ENCODE measurements at places on chromosomes 1 and 21. TPM values are rescaled to one million over a fixed set of nuclear protein-coding genes. Genes with fewer than 3 reads are reported as not detected.
A peak's percentile ranks its signal among the peaks of the same experiment; 100 is the strongest.

DNA sequence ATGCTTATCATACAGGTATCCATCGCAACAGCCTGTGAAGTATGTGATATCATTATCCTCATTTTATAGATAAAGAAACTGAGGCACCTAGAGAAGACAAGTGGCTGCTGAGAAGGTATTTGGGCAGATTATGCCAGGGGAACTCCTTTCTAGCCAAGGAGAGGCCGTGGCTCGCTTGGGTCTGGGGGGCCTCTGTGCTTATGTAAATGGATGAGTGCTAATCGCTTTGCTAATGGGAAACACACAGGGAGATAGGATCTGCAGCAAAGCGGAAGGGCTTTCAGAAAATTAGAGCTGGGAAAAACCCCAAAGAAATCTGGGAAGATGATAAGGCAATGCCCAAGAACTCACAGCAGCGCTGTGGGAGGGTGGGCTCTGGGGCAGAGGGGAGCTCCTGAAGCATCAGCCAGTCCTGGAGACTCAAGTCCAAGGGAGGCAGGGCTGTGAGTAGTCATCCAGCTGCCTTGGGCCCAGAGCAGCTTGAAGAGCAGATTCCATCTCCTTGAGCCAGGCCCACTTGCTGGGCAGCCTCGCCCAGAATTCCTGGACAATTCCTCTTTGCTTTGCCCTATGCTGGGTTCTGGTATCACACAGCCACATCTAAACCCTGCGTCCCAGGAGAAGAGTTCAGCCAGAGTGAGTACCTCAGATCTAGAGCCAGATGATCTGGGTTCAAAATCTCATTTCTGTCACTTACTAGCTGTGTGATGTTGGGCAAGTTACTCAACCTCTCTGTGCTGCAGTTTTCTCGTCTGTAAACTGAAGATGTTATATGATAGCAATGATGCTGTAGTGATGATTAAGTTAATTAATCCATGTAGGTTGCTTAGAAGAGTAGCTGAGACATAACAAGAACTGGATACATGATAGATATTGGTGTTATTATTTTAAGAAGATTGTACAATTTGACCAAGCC lies 36.7 kb downstream of the FOXD2 start:
- no peak overlapping the region for H3K27ac ChIP-seq
- H3K4me3 ChIP-seq = no peak overlapping the region
- no peaks in the 10 kb centered on the region for H3K4me1 ChIP-seq
- no peak for DNase-seq
- H3K36me3 ChIP-seq = no peaks in the 10 kb centered on the region

GRCh38 chr21:14917762-14918161 lies 147.0 kb downstream of the NRIP1 start:
- no peaks in the 10 kb centered on the region for H3K36me3 ChIP-seq
- H3K27ac ChIP-seq = no peak overlapping the region
- peak overlapping the region; percentile 4 for H3K4me3 ChIP-seq
- H3K4me1 ChIP-seq = no peaks in the 10 kb centered on the region
- no peaks in the 10 kb centered on the region for H3K27me3 ChIP-seq

DNA sequence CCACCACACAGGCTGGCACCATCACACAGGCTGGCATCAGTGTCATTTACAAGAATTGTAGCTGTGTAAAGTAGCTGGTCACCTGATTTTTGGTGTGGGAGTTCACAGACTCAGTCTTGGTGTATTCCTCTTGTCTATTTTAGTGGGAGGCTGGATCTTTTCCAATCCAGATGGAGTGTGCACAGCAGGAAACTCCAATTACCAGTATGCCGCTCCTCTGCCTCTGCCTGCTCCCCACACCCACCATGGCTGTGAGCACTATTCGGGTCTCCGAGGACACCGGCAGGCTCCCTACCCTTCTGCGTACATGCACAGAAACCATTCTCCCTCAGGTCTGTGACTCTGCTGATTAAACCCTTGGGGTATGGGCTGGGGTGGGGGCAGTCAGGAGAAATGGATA lies 24.2 kb downstream of the TBX19 start:
- no peak overlapping the region for H3K4me3 ChIP-seq
- no peak overlapping the region for H3K27ac ChIP-seq
- H3K27me3 ChIP-seq = no peaks in the 10 kb centered on the region
- no peaks in the 10 kb centered on the region for H3K4me1 ChIP-seq
- DNase-seq = no peak

- peaks cover 15% of the 10 kb centered on the region for H3K4me1 ChIP-seq
- no peak overlapping the region for H3K4me3 ChIP-seq
- H3K27ac ChIP-seq = no peak overlapping the region
- no peaks in the 10 kb centered on the region for H3K27me3 ChIP-seq
Observed at GRCh38 chr1:87437663-87438295, 109.1 kb downstream of the LMO4 start.

GRCh38 chr1:244210884-244211558 lies 159.9 kb downstream of the ZBTB18 start:
- H3K4me3 ChIP-seq = no peak overlapping the region
- H3K36me3 ChIP-seq = no peaks in the 10 kb centered on the region

GRCh38 chr1:193338194-193338593 lies 151.8 kb upstream of the B3GALT2 start:
- H3K4me3 ChIP-seq = no peak overlapping the region
- H3K27me3 ChIP-seq = no peaks in the 10 kb centered on the region
- no peaks in the 10 kb centered on the region for H3K4me1 ChIP-seq
- no peak overlapping the region for H3K27ac ChIP-seq

GRCh38 chr21:33022828-33023573 lies 2.7 kb upstream of the OLIG2 start:
- no peak overlapping the region for H3K27ac ChIP-seq
- no peaks in the 10 kb centered on the region for H3K36me3 ChIP-seq
- no peak overlapping the region for H3K4me3 ChIP-seq

Gene IQGAP3
- 1.0 TPM for total RNA-seq

Gene OR2T29
- not detected for total RNA-seq

GRCh38 chr1:248585266-248585665 lies 10.7 kb upstream of the OR2T34 start:
- no peaks in the 10 kb centered on the region for H3K4me1 ChIP-seq
- no peak for DNase-seq
- no peak overlapping the region for H3K4me3 ChIP-seq
- no peaks in the 10 kb centered on the region for H3K27me3 ChIP-seq
- no peaks in the 10 kb centered on the region for H3K36me3 ChIP-seq
- no peak overlapping the region for H3K27ac ChIP-seq

Gene SYPL2
- total RNA-seq = 4.7 TPM

- DNase-seq = no peak
- H3K36me3 ChIP-seq = no peaks in the 10 kb centered on the region
- H3K4me1 ChIP-seq = peaks cover 8% of the 10 kb centered on the region
- no peaks in the 10 kb centered on the region for H3K27me3 ChIP-seq
Observed at GRCh38 chr1:18974606-18975005, 18.1 kb upstream of the IFFO2 start.

DNA sequence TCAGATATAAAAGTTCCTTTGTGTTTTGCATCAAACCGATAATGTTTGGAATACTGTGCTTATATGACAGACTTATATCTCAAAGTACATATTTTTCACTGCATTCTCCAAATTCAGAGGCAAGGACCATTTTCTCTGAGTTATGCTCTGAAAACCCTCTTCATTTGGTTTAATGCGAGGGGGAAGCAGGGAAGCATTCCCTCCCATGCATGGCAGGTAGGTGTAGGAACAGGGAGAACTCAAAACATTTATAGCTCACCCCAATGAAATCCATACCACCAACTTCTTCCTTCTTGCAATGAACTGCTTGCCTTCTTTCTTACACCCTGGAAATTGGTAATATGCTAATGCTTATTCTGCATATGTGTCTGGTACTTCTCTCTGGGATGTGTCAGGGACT lies 10.7 kb upstream of the ERICH3 start:
- H3K4me3 ChIP-seq = no peak overlapping the region
- no peaks in the 10 kb centered on the region for H3K36me3 ChIP-seq
- no peaks in the 10 kb centered on the region for H3K4me1 ChIP-seq
- no peaks in the 10 kb centered on the region for H3K27me3 ChIP-seq

Gene NUP133
- 19.7 TPM for total RNA-seq

DNA sequence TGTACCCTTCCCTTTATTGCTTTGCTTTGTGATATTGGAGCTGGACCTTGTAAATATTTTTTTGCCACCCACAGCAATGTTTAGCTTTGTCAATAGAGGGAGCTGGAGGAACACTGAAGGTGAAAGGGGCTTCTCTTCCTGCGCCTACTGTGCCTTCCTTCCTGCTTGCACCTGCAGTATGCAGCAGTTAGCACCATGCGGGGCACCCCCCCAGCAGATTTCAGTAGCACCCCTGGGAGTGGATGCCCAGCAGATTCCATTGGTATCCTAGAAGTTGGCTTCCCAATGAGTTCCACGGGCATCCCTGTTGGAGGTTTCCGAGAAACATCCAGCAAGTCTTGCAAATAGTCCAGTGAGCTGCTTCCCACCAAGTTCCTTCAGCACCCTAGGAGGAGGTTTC lies 25.6 kb downstream of the S100A10 start:
- H3K27ac ChIP-seq = no peak overlapping the region
- no peaks in the 10 kb centered on the region for H3K36me3 ChIP-seq
- H3K4me1 ChIP-seq = peaks cover 18% of the 10 kb centered on the region
- H3K27me3 ChIP-seq = no peaks in the 10 kb centered on the region
- DNase-seq = no peak
- no peak overlapping the region for H3K4me3 ChIP-seq

- no peak for DNase-seq
- H3K36me3 ChIP-seq = no peaks in the 10 kb centered on the region
Observed at GRCh38 chr1:38135625-38136414, 89.2 kb upstream of the POU3F1 start.

Gene FCRLA
- total RNA-seq = 0.20 TPM

DNA sequence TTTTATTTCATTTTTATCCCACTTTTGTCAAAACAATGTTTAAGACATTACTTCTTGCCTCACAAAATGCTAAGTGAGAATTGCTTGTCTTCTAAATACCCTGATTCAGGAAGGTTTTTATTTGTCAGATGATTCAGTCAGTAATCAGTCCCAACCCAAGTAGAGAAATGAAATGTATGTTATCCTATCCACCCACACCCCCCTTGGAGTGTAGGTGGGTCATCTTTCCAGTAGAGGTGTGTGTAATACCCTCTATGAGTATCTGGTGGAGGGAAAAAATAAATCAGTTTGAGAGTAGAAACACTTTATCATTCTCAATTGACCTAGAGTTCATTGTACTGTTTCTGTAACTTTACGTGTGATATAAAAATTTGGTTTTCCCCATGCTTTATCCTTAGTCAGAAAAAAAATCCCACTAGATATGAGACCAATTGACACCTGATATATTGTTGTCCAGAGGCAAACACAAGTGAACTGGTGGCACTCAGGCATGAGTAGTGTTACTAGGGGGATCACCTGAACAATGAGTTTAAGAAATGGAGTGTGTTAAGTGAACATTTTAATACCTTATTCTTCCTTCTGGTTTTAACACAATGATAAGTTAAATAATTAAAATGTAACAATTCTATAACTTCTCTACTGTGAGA lies 153.8 kb upstream of the C1orf105 start:
- no peak overlapping the region for H3K4me3 ChIP-seq
- H3K27me3 ChIP-seq = no peaks in the 10 kb centered on the region
- no peaks in the 10 kb centered on the region for H3K4me1 ChIP-seq
- no peak overlapping the region for H3K27ac ChIP-seq

Gene ADAMTS5
- 10.9 TPM for total RNA-seq

GRCh38 chr1:230350208-230350921 lies 75.8 kb downstream of the PGBD5 start:
- no peaks in the 10 kb centered on the region for H3K27me3 ChIP-seq
- no peak overlapping the region for H3K4me3 ChIP-seq
- no peaks in the 10 kb centered on the region for H3K36me3 ChIP-seq
- DNase-seq = no peak

GRCh38 chr1:111272081-111272480 lies 18.6 kb upstream of the CHIA start:
- no peak overlapping the region for H3K4me3 ChIP-seq
- H3K27ac ChIP-seq = no peak overlapping the region
- no peaks in the 10 kb centered on the region for H3K36me3 ChIP-seq
- peaks cover 9% of the 10 kb centered on the region for H3K4me1 ChIP-seq
- H3K27me3 ChIP-seq = no peaks in the 10 kb centered on the region

DNA sequence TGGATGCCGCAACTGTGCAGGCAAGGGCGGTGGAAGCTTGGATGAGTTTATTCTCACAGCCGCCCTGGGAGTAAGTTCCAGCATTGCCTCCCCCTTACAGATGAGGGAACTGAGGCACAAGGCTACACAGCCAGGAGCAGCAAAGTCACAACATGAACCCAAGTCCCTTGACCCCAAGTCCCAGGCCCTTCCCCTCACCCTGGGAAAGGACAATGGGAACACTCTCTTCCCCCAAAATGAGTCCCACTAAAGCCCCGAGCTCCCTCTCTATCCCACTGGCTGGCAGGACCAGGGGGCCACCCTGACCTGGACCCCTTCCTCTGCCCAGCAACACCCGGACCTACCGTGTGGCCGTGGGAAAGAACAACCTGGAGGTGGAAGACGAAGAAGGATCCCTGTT lies 3.9 kb downstream of the CTRC start:
- no peaks in the 10 kb centered on the region for H3K4me1 ChIP-seq
- H3K36me3 ChIP-seq = no peaks in the 10 kb centered on the region
- H3K4me3 ChIP-seq = no peak overlapping the region
- DNase-seq = no peak
- no peak overlapping the region for H3K27ac ChIP-seq

Data from right atrium auricular region (tissue), 2 donors.